ENCODE measurements at places on chromosomes 12 and 14. TPM values are rescaled to one million over a fixed set of nuclear protein-coding genes. Genes with fewer than 3 reads are reported as not detected.

GRCh38 chr14:105914738-105915385 lies 388.5 kb downstream of the TMEM121 start:
- no peak for DNase-seq

The KLC1 gene
- total RNA-seq = 60.9 TPM

DNA sequence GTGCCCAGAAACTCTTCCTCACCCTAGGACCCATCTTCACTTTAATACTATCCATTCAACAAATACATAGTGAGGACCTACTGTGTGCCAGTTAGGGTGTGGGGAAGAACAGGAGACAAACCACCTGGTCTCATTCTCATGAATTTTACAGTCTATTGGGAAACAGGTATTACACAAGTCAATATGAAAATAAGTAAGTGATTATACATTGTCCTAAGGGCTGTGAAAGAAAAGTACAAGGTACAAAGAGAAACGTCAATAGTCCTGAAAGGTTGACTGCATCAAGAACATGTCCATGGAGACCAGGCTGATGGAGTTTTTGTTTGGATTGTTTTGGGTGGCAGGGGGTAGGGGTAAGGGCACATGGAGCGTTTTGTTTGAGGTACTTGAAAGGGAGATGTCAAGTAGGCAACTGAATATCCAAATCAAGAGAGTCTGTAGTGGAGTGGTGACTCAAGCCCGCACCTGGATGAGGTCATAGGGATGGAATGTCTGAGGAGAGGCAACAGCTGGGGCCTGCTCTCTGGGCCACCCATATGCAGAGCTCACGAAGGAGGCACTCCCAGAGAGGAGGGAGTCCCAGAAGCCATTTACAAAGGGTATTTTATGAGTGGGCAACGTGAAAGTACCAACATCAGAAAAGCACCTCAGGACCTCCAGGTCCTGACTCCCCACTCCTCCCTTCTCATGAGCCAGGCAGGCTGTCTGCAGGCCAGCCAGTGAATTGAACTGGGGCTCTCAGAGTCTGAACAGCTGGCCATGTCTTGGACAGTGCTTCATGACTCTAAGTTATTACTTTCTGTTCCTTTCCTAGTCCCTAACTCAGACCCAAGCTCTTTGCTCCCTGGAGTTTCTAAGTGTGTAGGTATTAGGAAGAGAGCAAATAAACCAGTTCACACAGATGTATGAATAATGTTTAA lies 272.0 kb downstream of the ZFP36L1 start:
- DNase-seq = peak; percentile 48

GRCh38 chr14:44893535-44893934 lies 68.2 kb downstream of the KLHL28 start:
- no peak for DNase-seq

- peak; percentile 40 for DNase-seq
Measured at GRCh38 chr14:30621354-30621939, 672 bp upstream of the SCFD1 start.
